ENCODE measurements at places on chromosomes 16 and 17. TPM values are rescaled to one million over a fixed set of nuclear protein-coding genes. Genes with fewer than 3 reads are reported as not detected.

Gene TNFRSF17
- total RNA-seq, result not detected

Gene ASB16
- not detected for total RNA-seq

Gene RSAD1
- total RNA-seq, result 17.9 TPM

Gene TMEM100
- total RNA-seq, result 3.9 TPM

Gene ITGAX
- 0.98 TPM for total RNA-seq

Gene CHD9NB
- total RNA-seq, result 0.25 TPM

Gene EIF3C
- 123 TPM for total RNA-seq

Gene GPRC5C
- total RNA-seq, result 4.2 TPM

Gene ZSCAN10
- total RNA-seq, result 0.49 TPM

Gene FADS6
- 0.98 TPM for total RNA-seq

Gene GEMIN4
- 9.1 TPM for total RNA-seq

Gene NEUROD2
- 74.5 TPM for total RNA-seq

Gene CLDN6
- 0.49 TPM for total RNA-seq

All from temporal lobe (tissue), 4 donors.